ENCODE measurements at places on chromosomes 3 and 15. TPM values are rescaled to one million over a fixed set of nuclear protein-coding genes. Genes with fewer than 3 reads are reported as not detected.

The CORO2B gene
- 11.4 TPM for total RNA-seq

The CLSTN2 gene
- total RNA-seq: 24.8 TPM

The ISLR gene
- total RNA-seq: 21.6 TPM

The DNAJA4 gene
- 74.7 TPM for total RNA-seq

GRCh38 chr15:96199111-96199510, 131.4 kb upstream of the NR2F2 start:
- no peak for DNase-seq

- no peak for DNase-seq
Observed at GRCh38 chr15:83204697-83205096, 2.9 kb downstream of the HDGFL3 start.

GRCh38 chr15:75008221-75008625, 12.9 kb downstream of the SCAMP5 start:
- no peak for DNase-seq

DNA sequence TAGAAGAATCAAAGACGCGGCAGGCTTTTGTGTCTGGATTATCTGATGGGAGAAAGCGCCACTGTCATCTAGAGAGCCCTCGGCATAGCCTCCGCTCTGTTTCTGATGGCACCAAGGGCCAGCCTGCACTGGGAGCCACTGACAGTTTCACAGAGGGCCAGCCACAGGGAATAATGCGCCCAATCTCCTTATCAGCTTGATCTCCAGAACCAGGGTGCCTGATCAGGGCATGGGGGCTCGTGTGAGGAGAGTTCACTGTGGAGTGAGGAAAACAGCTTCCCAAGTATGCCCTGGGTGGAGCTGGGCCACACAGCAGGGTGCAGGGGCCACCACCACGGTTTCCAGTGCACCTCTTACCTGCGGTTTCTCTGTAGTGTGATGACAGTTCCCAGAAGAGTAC, 29.8 kb upstream of the CLK3 start:
- no peak for DNase-seq

All from right cardiac atrium (tissue), 5 donors.